ENCODE measurements at places on chromosomes 13 and 19.

DNA sequence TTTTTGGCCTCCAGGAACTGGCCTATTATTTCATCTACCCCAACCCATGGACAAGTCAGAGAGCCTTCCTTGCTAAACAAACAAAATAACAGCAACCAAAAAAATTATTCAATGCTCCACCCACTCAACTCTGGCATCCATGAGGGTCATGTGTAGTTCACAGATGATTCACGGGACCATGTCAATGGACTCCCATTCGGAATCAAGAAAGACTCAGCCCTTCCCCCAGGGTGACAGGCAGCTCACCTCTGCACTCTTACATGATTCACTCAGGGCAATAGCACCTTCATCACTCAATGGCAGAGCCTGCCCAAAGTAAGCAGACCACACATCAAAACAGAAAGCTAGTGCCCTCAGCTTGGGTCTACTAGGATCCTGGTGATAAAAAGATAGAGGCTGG lies 14.3 kb upstream of the SCEL start:
- DNase-seq: no peak

- DNase-seq: no peak
Measured at GRCh38 chr19:4130744-4131438, 7.0 kb upstream of the MAP2K2 start.

GRCh38 chr13:58767566-58767965 lies 1136.0 kb downstream of the PCDH17 start:
- no peak for DNase-seq

DNA sequence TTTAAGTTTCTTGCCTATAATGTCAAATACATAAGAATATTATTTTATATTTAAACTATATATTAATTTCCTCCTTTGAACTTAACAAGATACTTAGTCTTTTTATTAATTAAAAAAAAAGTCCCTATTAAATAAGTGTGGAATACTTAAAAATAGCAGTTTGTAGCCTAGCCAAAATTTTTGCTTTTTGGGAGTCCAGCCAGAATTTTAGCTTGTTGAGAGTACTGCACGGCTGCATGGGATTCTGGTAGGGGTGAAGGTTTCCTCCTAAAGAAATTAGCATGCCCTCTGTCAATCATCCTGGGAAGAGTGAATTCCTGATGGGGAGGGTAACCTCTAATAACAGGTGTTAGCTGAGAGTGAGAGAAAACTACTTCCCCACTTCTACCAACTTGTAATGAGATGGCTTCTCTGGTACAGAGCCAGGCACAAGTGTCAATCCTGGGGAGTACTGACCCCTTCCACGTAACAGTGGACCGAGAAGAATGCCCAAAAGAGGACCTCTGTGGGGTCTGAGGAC lies 195.7 kb downstream of the SPRY2 start:
- DNase-seq: no peak

- no peak for DNase-seq
Measured at GRCh38 chr19:14915116-14915515, 26.2 kb upstream of the OR7C2 start.

DNA sequence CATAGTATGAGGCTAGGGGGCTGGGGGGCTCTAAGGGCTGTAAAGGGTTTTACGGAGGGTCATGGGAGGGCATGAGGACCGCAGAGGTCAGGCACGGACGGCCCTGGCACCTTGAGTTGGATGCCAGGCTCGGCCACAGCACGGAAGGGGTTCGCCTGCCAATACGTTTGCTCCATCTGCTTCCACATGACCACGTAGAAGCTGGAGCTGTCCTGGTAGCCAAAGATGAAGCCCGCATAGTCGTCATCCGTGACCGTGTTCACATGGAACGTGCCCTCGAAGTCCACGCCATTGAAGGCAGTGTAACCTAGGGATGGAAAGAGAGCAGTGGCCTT lies 6.4 kb downstream of the COMP start:
- no peak for DNase-seq

DNA sequence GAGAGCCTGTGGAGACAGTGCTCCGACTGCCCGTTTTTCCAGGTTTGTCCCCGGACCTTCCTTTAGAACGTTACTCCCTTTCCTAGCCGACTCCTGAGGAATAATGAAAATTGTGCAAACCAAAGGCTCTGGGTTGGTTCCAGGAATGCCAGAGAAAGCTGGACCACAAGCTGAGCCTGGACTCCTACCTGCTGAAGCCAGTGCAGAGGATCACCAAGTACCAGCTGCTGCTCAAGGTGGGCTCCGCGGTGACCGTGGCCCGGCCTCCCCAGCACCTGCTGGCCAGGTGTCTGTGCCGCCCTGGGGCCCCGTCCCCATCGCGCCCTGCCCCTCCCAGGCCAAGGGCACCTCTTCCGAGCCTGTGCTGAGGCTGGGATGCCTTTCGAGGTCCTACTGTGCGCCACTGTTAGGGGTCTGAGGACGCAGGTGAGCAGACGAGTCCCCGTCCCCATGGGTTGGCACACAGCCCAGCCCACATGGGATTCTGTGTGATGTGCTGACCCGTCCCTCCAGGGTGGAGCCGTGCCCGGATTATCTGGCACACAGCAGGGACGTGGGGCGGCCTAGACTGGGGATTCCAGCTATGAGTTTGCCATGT lies 20.5 kb upstream of the F7 start:
- DNase-seq: no peak

- no peak for DNase-seq
Measured at GRCh38 chr13:28313579-28313978, 175.2 kb downstream of the PAN3 start.

GRCh38 chr19:16886305-16886880 lies 2.4 kb upstream of the F2RL3 start:
- no peak for DNase-seq

GRCh38 chr13:82136880-82137279 lies 1745.4 kb downstream of the SLITRK1 start:
- DNase-seq: no peak

- no peak for DNase-seq
Measured at GRCh38 chr13:28248080-28248479, 109.7 kb downstream of the PAN3 start.

DNA sequence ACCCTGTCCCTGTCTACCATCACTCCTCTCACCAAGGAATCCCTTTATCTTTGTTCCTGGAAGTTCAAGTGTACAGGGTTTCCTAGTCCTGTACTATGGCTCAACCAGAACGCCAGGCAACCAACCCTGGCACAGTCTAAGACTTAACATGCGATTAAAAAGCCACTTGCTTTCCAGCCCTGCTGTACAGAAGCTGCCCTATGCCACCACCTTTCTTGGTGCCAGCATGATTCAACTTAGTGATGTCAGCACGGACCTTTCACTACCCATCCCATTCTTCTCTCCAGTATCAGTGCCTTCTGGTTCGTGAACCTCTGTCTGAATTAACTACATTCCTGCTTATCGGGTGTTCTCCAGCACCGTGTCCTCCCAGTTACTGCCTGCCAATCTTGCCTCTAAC lies 151.1 kb downstream of the KLF12 start:
- no peak for DNase-seq

DNA sequence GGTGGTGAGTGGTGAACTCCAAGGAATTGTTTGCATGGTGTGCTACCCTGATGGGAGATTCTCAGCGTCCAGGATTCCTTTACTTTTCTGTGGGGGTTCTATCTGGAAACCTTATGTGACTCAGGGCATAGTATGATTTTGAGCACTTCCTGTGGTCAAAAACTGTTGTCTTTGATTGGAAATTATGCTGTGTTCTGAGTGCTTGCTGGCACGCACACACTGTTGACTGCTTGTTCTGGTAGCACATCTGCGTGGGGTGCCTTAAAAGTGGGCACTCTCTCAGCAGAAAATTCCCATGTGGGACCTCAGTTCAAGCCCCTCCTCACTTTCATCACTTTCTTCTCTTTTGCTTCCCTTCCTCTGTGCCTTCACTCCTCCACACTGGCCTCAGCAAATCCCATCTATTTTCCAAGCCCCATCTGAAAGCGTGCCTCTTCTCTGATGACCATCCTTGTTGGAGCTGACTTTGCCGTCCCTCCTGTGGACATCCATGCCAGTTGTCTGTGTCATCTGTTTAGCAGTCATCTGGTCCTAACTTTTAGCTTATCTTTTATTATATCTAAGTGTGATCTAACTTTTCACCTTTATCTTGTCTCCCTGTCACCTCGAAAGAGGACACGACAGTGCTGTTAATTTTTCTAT lies 56.4 kb upstream of the NPAS1 start:
- no peak for DNase-seq

- DNase-seq: no peak
Measured at GRCh38 chr19:50708179-50708879, 11.3 kb downstream of the SHANK1 start.

DNA sequence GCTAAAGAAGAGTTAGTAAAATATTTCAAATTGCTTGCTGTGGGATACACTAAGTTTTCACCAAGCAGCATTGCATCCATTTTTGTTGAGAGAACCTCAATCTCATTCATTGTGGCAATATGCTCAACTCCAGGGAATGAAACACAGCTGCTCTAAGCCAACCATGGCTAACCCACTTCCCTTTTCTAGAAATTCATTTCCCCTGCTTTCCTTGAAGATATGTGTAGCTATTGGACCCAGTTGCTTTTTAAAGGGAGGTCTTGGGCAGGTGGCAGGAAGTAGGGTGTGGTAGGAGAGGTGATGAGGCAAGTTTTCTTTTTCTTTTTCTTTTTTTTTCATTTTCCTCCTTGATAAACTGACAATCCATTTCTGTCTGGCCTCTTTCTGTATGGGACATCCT lies 452.2 kb downstream of the FGF14 start:
- DNase-seq: no peak

DNA sequence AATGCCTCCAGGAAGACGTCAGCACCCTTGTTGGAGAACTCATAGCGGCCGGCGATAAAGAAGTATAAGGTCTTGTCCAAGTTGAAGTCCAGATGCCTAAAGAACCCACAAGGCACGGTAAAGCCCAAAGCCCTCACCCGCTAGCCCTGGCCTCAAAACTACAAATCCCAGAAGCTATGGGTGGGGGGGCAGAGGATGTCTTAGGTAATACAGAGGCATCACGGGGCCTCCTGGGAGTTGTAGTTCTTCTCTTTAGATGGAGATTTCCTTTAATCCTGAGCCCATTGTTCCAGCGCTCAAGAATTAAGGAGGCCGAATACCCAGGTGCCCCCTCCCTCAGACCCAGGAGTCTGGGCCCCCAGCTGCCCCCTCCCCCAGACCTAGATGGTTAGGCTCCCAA lies 10.8 kb downstream of the GYS1 start:
- DNase-seq: no peak

- DNase-seq: no peak
Measured at GRCh38 chr13:98729658-98730057, 22.8 kb downstream of the SLC15A1 start.

GRCh38 chr13:44434766-44435141 lies 61.1 kb downstream of the SERP2 start:
- DNase-seq: no peak

DNA sequence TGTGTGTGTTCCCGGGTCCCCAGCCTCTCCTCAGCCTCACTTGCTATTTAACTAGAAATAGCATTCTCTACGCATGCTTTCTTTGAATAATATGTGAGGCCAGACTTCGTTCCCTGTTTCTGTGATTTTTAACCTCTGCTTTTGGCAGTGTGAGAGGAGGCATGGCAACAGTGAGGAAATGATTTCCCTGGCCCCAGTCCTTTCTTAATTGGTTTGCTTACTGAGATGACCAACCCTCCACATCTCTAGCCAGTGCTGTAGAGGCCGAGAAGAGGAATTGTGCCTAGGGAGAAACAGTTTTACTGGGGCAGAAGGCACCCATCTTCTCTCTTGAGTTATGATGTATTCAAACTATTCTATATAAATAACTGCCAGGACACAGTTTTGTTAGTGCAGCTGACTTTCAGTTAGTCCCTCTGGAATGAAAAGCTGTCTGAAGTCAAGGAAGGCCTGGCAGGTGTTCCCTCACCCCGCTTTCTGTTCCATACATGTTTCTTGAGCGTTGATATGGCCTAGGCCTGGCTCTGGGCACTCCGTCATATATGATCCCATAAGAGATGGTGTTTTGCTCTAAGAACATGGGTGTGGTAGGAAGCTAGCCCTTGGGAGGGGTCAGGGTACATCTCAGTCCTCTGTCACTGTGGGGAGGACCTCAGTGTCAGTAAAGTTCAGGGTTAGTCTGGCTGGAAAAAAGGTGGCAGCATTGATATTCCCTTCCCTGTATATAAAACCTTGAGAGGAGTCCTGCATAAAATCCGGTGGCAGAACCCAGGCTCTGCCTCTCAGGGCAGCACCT lies 73.7 kb upstream of the NPAS1 start:
- DNase-seq: no peak

DNA sequence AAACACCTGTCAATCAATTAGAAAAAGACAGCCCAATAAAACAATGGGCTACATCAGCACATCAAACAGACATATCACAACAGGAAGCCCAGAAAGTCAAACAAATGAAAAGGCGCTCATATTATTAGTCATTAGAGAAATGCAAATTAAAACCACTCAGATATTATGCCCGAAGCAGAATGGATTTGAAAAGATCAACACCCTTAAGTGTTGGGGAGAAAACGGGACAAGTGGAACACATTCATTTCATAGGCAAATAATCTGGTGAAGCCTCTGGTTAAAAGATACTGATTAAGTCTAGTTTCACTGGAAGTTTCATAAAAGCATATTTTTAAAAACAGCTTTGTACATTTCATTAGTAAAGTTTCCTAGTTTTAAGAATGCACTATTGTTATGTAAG lies 17.4 kb downstream of the NLRP9 start:
- no peak for DNase-seq

GRCh38 chr13:60448907-60449510 lies 52.0 kb downstream of the TDRD3 start:
- no peak for DNase-seq

DNA sequence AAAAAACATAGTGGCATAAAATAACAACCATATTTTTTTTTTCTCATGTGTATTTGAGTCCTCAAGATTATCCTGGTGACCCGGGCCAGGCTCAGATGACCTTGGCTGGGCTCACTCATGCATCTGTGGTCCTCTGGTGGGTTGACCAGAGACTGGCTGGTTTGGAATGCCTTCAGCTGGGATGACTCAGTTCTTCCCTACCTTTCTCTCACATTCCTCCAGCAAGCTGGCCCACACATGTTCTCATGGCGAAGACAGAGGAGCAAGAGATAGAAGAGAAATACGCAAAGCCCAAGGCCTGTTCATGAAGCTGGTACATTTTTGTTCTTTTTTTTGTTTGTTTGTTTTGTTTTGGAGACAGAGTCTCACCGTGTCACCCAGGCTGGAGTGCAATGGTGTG lies 14.3 kb upstream of the ZNF541 start:
- no peak for DNase-seq

- DNase-seq: no peak
Measured at GRCh38 chr13:90443268-90443667, 904.2 kb upstream of the MIR17HG start.

GRCh38 chr13:93227878-93228642 lies 1.5 kb downstream of the GPC6 start:
- no peak for DNase-seq

GRCh38 chr19:31164791-31165251 lies 184.4 kb downstream of the TSHZ3 start:
- no peak for DNase-seq

GRCh38 chr13:45195421-45195820 lies 5.4 kb downstream of the KCTD4 start:
- no peak for DNase-seq

GRCh38 chr19:10305139-10305806 lies 4.3 kb downstream of the ZGLP1 start:
- no peak for DNase-seq
